ENCODE measurements at places on chromosomes 11 and 22.
A peak's percentile ranks its signal among the peaks of the same experiment; 100 is the strongest.

GRCh38 chr11:87331273-87331672 lies 293.5 kb downstream of the TMEM135 start:
- no peak for DNase-seq

GRCh38 chr11:121540627-121541026 lies 87.9 kb upstream of the SORL1-AS1 start:
- DNase-seq: no peak

- no peak for DNase-seq
These were observed 10.3 kb downstream of the UBASH3B start for GRCh38 chr11:122665861-122666260.

GRCh38 chr11:8062781-8063257 lies 18.2 kb upstream of the TUB start:
- DNase-seq: no peak

GRCh38 chr11:44575288-44575672 lies 9.8 kb downstream of the CD82 start:
- peak; percentile 48 for DNase-seq

Measured in DND-41 (cell line).